T-helper 2 cell treated with Interferon-gamma antibody and Interleukin-4, amounts not matched to agents 5 μg/mL and 100 μg/mL, for 36 hours (primary cell): ENCODE measurements at places on chromosomes 4 and X.

DNA sequence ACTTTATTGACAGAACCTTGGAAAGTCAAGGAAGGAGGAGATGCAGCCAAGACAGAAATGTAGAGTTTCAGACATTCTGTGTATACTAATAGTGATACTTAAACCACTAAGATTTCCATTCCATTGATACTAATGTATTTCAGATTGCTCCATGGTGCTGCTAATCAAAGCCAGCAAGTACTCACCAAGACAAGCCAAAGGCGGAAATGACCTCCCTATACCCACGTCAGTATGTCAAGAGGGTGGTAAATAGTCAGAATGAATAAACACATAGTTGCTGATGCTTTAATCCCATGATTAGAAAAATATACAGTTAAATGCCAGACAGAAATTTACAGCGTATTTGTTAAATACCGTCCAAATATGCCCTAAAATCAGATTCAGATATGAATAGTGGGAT is 417.8 kb upstream of the INTU start:
- no peak for DNase-seq

DNA sequence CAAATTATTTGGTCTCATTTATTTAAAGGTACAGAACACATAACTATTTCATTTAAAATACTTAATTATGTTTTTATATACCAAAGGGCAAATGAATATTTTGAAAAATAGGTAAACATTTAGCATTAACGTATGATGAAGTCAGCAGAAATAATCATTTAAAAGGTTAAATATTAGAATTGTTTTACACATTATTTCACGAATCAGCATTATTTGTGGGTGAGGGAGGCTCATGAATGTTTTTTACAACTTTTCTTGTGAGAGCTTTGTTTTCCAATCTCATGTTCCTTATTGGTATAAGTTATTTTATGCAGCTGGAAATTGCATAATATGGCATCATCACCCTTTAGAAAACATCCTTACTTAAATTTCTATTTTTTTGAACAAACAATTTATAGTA is 73.9 kb upstream of the FSTL5 start:
- DNase-seq, result no peak

GRCh38 chrX:142204522-142205433 is at the start of gene MAGEC2:
MAGEC2 (minus strand) TSS chrX:142205290; CDS start chrX:142203987, 1,303 bp downstream.
- no peak for DNase-seq

DNA sequence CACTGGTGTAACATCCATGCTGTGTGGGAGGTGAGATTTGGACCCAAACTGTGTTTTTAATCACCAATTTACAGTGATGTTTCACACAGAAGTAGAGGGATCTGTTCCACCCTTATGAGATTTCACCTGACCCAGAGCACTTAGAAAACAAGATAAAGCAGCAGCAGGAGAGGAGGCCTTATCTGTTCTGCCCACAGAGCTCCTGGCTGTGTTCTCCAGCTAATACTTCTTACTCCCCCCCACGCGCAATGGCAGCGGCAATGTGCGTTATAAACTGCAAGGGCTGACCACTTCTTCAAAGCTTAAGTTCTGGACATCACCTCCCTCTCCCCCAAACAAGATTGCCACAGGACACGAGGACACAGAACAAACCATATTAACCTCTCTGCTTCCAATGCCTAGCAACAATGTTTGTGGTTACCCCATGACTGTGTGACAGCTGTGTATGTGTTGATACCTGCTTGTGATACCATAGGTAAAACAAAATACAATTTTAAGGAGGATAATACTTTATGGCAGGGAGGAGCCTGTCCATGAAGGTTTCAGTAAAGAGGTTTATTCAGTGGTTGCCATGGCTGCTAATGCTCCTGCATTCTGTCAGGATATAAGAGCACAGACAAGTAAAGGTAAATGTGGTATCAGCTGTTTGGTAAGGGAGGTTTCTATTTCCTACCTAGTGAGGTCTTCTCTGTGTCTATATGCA is 210.0 kb downstream of the SOWAHB start:
- no peak for DNase-seq

GRCh38 chr4:156948133-156948532 is 23.5 kb downstream of the PDGFC start:
- DNase-seq, result no peak

DNA sequence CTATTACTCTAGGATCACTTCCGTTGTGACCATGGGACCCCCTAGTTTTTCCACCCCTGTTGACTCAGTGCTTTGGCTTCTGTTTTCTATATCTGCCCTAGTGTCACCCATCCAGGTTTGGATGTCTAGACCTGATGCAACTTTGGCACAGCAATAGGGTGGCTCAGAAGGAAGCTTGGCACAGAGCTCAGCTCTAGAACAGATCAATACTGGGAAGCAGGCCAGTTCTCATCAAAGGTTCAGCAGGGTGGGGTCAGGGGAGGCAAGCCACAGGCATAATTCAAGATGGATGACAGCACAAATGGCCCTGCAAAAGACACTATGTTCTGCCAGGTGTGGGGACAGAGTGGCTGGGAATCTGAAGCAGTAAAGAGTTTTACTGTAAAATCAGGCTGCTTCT is 74.2 kb upstream of the EGFL6 start:
- DNase-seq, result no peak
